ENCODE measurements at places on chromosomes 4 and X. TPM values are rescaled to one million over a fixed set of nuclear protein-coding genes. Genes with fewer than 3 reads are reported as not detected.

DNA sequence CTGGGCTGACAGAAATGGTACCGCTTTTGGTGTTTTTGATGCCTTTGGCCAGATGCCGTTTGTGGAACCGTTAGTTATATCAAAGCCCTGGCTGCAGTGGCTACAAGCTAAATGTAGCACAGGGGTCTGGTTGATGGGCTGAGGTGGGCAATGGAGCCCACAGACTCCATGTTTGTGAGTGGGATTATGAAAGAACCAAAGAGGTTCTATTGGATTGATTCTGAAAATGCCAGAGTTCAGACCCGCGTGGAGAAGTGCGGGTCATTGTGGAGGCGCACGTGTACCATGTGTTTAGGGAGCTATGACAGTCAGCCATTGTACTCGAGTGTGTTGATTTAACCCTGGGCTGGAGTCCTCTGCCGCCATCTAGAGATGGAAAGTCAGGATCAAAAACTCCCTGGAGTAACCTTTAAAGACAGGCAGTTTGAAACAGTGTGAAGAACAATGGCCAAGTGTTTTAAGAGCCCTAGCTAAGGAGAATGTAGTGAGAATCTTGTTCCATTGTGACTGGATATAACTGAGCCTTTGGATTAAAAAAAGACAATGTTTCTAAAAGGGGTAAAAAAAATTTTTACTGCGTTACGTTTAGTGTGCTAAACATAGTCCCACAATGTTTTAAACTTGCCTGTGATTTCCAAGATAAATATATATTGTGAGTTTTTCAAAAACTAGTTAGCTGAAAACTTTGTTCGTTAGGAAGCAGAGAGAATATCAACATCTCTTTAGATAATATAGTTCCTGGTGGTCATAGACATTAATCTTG lies 12.7 kb downstream of the ART3 start:
- no peak overlapping the region for H3K27ac ChIP-seq
- peaks cover 28% of the 10 kb centered on the region for H3K27me3 ChIP-seq
- no peak overlapping the region for H3K4me3 ChIP-seq
- peaks cover 6% of the 10 kb centered on the region for H3K4me1 ChIP-seq

DNA sequence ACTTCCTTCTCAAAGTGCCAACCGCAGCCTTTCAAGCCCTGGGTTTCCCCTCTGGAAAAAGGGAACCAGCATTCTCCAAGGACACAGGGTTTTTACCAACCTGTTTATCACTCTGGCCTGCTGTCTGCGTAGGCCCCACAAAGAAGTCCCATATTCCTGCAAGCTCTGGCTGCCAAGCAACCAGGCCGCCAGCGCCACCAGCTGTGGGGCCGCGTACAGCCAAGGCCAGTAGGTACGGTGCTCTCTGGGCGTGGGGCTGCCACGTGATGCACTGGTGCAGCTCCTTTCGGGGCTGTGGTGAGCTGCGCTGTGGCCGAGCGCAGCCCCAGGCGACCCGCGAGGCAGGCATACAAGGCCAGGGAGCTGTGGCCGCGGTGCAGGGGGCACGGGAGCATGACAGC lies 22.1 kb downstream of the LUZP4 start:
- no peak for DNase-seq
- H3K36me3 ChIP-seq = no peaks in the 10 kb centered on the region
- H3K27ac ChIP-seq = no peak overlapping the region

GRCh38 chrX:103330681-103331288 lies 746 bp downstream of the TCEAL7 start:
- H3K36me3 ChIP-seq = no peaks in the 10 kb centered on the region
- H3K4me1 ChIP-seq = peaks cover 10% of the 10 kb centered on the region
- no peak for DNase-seq
- peak overlapping the region; percentile 65 for H3K4me3 ChIP-seq
- H3K27me3 ChIP-seq = peaks cover 10% of the 10 kb centered on the region

- H3K4me3 ChIP-seq = no peak overlapping the region
- H3K27ac ChIP-seq = no peak overlapping the region
- DNase-seq = no peak
- no peaks in the 10 kb centered on the region for H3K36me3 ChIP-seq
Measured at GRCh38 chr4:164529486-164529885, 224.4 kb upstream of the SMIM31 start.

DNA sequence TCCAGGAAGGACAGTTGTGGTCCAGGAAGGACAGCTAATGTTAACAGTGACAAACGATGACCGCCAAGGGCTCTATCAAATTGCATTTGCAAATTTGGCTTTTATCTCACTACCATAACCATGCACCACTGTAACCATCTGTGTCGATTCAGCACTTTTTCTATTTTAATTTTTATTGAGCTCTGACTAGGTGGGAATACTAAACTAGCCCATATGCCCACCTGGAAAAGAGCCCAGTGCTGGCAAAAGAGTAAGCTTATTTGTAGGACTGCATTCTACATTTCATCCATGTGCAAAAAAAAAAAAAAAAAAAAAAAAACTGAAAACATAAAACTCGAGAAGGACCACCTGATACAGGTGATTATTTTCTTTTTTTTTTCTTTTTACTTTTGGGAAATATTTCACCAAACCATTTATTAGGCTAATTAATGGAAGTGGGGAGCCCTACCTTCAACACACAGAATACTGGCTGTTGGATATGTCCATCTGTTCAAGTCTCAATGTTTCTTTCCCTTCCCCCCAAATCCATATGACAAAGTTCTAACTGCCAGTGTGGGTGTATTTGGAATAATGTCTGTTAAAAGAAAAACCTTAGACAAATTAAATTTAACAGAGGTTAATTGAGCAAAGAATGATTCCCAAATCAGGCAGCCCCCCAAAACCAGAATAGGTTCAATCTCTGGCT lies 99.5 kb upstream of the MXRA5 start:
- H3K4me3 ChIP-seq = no peak overlapping the region
- H3K27ac ChIP-seq = no peak overlapping the region
- H3K4me1 ChIP-seq = peaks cover 13% of the 10 kb centered on the region
- no peak for DNase-seq
- no peaks in the 10 kb centered on the region for H3K27me3 ChIP-seq

DNA sequence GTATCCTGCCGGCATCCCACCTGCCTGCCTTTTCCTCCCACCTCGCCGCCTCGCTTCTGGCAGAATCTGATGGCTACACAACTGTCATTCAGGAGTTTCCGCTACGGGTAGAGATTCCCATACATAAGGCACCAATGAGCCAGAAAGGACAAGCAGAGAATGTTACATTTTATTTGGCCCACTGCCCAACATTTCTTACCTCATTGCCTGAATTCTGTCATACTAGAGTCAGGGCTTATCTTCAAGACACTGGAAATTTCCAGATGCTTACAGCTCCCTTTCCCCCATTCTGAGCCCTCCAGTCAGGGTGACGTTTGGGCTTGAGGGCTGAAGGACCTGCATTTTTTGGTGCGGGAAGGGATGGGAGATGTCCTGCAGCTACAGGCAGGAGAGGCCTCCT lies 113.0 kb downstream of the NHS start:
- no peaks in the 10 kb centered on the region for H3K4me1 ChIP-seq
- H3K36me3 ChIP-seq = no peaks in the 10 kb centered on the region
- H3K27me3 ChIP-seq = no peaks in the 10 kb centered on the region
- H3K27ac ChIP-seq = no peak overlapping the region
- H3K4me3 ChIP-seq = no peak overlapping the region

DNA sequence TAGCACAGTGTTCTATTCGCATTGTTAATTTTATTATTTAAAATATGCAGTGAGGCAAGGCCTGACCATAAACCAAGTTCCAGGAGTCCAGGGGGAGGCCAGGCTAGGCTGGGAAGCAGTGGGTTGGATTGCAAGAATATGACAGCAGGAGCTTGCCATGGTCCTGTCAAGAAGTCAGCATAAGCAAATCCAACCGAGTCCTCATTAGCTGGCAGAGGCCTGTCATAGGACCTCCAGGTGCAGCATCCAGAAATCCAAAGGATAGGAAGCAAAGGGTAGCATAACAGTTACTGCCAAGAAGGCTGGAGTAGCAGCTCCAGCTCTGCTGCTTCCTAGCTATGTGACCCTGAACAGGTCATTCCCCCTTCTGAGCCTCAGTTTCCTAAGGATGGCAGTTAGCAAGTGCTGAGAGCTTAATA lies 13.4 kb downstream of the PJA1 start:
- DNase-seq = peak; percentile 48
- no peaks in the 10 kb centered on the region for H3K4me1 ChIP-seq
- H3K4me3 ChIP-seq = no peak overlapping the region
- H3K27ac ChIP-seq = no peak overlapping the region

DNA sequence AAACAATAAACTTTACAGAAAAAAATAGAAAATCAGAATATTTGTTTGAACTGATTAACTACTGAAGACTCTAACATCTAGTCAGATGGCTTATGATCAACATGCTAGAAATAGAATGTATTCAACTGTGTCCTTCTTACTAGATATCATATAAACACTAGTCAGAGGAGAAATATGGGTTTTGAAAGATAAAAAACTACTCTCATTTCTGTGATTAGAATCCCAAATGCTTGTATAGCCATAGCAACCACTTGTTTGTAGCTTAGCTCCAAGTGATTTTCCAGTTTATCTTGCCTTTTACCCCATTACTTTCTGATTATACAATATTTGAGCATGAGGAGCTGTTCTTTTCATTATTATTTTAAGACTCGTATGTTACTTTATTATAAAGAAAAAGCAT lies 31.2 kb downstream of the USP38 start:
- H3K27me3 ChIP-seq = no peaks in the 10 kb centered on the region
- H3K27ac ChIP-seq = peak overlapping the region; percentile 28
- peaks cover 16% of the 10 kb centered on the region for H3K36me3 ChIP-seq

DNA sequence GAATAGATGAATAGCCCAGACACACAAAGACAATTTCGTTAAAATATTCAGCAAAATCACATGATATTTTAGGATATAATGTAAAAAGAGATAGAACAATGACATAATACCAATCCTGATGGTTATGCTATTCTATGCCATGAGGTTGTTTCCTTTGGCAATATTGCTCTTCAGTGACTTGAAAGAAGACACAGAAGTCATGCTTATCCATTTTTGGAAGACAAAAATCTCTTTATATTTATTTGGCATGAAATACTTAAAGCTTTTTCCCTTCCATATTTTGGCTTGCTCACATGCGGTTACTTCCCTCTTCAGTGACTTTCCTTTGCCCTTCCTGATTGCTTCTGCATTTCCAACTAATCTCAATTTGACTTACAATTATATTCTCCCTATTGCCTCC lies 314.8 kb downstream of the IQCM start:
- H3K36me3 ChIP-seq = no peaks in the 10 kb centered on the region
- DNase-seq = no peak
- H3K27ac ChIP-seq = no peak overlapping the region
- no peaks in the 10 kb centered on the region for H3K27me3 ChIP-seq

The MSN gene
- 241 TPM for total RNA-seq

Data from osteocyte (in vitro differentiated cells).